ENCODE measurements at places on chromosomes 12 and 14.
A peak's percentile ranks its signal among the peaks of the same experiment; 100 is the strongest.

DNA sequence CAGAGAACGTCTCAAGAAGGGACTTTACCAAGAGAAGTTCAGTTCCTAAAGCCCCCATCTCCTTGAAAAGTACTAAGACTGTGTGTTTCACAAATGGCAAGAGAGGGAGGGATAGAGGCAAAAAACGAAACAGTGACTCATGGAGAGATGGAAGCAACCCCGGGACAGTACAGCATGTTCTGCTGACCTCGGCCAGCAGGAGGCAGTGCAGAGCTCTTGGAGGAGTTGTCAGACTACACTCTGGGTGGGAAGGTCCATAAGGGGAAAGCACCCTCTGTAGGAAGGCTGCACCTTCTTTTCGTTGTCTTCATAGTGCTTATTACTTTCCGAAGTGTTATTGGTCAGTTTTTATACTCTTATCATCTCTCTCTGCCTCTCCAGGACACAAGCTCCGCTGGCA is 525.2 kb upstream of the CCDC196 start:
- DNase-seq, result peak; percentile 81

GRCh38 chr12:120670667-120671066 is 16.3 kb upstream of the MLEC start:
- no peak for DNase-seq

DNA sequence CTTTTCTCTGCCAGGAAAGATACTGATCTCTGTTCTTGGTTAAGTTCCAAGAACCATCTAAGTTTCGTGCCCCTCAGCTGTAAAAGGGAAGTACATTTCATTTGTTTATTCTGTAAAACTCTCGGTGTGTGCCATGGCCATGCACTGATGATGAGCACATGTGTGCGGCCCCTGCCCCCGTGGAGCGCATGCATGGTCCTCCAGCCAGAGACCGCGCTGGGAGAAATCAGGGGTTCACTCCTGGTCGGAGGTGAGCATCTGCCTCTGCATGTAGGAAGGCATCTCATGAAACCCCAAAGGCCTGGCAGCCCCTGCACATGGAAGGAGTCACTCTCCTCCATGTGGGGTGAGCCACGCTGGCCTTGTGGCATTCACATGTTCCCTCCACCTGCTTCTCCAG is 102.5 kb upstream of the RTL1 start:
- no peak for DNase-seq

GRCh38 chr14:64979336-64980074 is 7.2 kb upstream of the FNTB start:
- DNase-seq, result no peak

DNA sequence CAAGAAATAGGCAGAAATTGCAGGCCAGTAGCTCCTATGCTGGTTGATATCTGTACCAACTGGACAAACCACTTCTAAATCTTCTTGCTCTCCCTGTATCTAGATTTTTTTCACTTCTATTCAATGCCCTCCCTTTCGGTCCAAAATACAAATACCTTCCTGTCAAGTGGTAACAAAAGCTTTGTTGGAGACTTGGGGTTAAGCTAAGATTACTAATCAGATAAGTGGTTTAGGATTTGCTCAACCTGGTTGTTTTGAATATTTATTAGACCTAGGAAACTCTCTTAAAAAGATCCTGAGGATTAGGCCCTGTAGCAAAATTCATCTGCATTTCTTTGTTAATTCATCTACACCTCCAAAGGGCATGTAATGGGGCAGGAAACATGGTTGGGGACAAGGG is 410.1 kb downstream of the NAV3 start:
- peak; percentile 58 for DNase-seq

DNA sequence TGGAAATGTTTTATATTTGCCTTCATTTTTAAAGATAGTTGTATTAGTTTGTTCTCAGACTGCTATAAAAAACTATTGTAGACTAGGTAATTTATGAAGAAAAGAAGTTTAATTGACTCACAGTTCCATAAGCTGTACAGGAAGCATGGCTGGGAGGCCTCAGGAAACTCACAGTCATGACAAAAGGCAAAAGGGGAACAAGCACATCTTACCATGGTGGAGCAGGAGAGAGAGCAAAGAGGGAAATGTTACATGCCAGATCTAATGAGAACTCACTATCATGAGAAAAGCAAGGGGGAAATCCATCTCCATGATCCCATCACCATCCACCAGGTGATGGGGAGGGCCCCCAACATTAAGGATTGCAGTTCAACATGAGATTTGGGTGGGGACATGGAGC is 35.5 kb upstream of the UNC79 start:
- DNase-seq, result no peak

- no peak for DNase-seq
Measured at GRCh38 chr12:122882908-122883558, 12.9 kb downstream of the VPS37B start.

DNA sequence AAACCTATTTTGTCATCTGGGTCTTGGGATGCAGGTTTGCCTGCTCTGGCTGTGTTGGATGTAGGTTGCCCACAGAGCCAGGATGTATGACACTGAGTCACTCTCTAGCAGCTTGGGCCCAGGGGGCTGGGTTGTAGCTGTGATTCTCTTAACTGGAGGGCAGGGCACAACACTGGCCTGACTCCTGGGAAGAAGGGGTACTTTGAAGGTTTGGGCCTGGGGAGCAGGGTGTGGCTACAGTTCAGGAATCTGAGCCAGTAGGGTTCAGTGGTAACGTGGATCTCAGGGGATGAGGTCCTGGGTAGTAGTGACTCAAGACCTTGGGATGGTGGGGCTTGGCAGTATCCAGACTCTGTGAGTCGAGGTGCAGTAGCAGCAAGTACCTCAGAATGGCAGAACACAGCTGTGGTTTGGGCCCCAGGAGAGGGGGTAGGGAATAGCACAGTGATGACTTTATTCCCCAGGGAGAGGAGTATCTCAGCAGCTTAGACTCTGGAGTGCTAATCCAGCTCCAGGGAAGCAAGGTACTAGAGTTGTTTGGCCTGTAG is 25.7 kb downstream of the TBC1D15 start:
- no peak for DNase-seq

DNA sequence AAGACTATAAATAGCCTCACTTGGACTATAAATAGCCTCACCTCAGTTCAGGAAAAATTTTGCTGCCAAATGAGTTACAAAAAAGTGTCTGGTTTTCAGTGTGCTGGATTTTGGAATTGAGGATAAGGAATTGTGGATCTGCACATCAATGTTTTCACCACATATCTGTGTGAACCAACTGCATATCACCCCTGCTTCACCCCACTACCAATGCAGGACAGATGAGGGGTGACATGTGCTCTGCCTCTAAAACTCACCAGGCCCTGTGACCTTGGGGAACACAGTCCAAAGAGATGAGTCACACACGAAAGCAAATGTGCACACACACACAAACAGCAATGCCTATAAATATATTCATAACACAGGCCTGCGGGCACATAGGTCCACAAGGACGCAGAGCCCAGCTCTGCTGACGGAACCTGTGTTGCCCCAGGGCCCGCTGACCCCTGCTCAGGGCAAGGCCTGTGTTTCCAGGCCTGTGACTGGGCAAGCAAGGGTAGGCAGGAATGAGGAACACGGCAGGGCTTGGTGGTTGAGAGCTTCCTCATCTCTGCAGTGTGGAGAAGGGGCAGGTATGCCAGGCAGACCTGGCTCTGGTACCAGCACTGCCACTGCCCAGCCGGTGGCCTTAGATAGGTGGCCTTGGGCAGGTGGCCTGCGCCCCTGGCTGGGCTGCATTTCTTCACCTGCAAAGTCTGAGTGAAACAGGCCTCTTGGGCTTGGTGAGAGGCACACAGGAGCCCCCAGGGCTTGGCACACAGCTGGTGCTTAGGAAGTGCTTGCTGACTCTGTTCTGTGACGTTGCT is 82.4 kb downstream of the ARL6IP4 start:
- DNase-seq, result no peak

DNA sequence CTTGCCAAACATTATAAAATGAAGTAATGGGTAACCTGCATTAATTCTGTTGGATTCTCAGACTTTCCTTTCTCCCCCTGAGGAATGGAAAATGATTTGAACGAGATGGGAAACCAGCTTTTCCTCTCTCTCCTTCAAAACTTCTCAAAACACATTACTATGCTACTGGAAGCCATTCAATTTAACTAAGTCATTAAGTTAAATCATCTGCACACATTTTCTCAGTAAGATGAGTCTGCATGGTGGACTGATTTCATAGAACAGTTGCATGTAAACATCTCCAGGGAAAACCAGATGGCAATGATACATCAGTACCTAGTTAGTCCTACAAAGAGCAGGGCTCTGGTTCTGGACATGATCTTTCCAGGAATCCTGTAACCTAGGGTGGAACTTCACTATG is 59.9 kb downstream of the BMP4 start:
- DNase-seq, result no peak

- DNase-seq, result no peak
Measured at GRCh38 chr14:26500028-26500427, 97.8 kb downstream of the NOVA1 start.

Data from neural progenitor cell (in vitro differentiated cells).